ENCODE measurements at places on chromosomes 2 and 18.

DNA sequence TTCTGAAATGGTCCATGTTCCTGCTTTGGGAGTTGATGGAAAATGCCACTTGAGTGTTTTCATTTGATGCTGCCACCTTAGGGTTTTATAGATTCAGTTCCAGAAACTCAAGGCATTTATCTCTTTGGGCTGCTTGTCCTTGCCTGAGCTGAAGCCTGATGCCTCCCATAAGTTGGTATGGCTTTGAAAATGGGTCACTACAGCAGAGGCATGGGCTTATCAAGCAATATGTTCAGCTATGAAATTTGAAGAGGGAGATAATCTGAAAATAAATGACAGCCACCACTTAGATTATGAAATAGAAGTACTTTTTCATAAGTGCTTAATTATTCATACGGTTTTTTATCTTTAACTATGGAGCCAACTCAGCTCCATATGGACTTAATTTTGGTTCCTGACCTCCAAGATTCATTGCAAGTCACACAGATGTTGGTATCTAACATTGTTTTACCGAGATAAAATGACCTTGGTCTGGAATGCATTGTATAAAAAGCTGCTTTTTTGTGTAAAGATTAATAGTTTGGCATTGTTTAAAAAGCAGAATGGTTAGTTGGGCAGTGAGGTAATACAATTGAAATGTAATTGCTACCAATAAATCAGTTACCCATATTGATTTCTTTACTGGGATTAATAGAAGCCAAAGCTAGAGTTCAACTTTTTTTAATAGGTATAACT, 4.5 kb downstream of the SLC14A1 start:
- no peak for DNase-seq

GRCh38 chr2:73896362-73897239, 3.8 kb downstream of the ACTG2 start:
- peak; percentile 14 for DNase-seq

DNA sequence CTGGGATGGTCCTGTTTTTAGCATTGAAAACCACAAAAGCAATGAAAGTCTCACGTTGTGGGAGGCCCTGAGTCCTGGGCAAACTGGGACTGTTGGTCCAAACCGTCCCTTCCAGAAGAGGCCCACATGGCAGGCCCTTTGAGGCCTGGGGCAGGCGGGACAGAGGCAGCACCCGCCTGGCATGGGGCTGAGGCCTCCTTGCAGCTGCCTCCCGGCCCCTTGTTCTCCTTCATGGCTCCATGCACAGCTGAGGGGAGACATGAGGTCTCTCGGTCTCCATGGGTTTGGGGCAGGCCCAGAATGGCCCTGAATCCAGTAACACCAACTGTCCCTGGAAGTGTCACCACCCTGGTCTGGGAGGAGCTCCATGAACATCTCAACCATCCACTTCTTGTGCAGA, 61.9 kb downstream of the RRM2 start:
- no peak for DNase-seq

GRCh38 chr2:160288324-160288723, 88.3 kb upstream of the ITGB6 start:
- no peak for DNase-seq

- no peak for DNase-seq
Observed at GRCh38 chr2:230552181-230552580, 136.2 kb downstream of the SP100 start.
